ENCODE measurements at places on chromosomes 5 and 9.
A peak's percentile ranks its signal among the peaks of the same experiment; 100 is the strongest.

DNA sequence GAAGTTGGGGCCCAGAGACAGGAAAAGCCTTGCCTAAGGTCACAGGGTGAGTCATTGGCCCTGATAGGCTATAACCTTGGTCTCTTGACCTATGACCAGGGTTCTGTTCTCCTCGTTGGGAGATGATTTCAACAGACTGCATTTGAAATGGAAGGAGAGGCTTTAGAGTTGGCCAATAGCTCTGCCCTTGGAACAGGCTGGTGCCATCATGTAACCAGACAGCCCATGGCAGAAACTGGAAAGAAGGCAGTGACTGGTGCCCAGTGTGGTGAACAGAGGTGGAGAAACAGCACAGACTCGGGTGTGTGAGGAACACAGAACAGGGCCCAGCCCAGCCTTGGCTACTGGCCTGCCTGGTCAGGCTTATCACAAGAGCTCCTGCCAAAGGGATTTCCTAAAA lies 109.8 kb upstream of the SLC25A48 start:
- DNase-seq: no peak

DNA sequence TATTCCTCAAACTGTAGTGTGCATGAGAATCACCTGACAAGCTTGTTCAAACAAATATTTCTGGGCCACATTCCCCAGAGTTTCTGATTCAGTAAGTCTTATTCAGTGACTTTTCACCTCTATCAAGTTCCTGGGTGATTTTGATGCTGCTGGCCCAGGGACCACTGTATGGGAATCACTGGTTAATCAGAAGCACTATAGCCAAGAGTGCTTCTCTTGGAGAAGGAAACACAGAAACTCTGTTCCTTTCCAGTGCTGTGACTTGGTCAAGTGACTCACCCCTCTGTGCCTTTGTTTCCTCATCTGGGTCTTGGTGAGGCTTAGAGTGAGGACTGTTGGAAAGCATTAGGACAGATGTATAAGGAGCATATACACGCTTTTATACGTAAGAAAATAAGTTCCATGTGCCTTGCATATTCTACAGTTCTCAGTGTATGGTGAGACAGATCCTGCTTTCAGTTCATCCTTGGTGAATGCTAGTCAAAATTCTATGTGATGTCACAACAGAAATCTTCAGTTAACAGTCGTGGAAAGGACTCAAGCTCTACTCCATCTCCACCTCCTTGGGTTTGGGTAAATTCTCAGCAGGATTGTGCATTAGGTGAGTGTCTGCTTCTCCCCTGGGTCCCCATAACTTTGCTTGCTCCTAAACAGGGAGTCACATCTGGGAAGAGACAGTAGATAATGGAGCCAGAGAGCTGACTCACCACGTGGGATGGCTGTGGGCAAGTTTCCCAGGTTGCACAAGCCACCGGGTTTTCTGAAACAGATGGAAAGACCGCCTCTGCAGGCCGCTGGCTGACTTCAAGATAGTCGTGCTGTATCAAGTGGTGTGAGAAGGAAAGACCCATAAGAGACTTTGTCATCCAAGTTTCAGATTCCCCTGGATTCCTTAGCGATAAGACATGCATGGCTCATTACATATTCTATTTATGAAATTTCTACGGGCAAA lies 117.0 kb downstream of the NXNL2 start:
- no peak for DNase-seq

DNA sequence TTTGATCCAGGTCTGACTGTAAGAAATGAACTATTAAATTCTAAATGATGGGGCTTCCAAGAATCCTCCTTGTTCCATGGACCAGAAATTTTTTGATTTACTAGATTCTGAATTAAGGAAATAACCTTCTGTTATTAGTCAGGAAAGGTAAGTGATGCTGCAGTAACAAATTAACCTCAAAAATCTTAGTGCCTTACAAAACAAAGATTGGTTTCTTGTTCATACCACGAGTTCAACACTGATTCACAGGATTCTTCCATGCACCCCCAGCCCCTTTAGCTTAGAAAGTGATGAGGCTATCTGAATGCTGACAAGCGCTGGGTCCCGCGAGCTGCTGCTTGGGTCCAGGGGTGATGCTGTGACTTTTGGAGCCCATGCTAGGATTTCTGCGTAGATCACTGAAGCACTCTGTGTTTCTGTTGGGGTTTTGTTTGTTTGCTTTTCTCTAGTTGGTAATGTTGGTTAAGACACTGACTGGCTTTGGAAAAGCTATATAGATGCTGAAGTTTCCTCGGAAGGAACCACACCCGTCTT lies 52.3 kb downstream of the COL15A1 start:
- DNase-seq: no peak

DNA sequence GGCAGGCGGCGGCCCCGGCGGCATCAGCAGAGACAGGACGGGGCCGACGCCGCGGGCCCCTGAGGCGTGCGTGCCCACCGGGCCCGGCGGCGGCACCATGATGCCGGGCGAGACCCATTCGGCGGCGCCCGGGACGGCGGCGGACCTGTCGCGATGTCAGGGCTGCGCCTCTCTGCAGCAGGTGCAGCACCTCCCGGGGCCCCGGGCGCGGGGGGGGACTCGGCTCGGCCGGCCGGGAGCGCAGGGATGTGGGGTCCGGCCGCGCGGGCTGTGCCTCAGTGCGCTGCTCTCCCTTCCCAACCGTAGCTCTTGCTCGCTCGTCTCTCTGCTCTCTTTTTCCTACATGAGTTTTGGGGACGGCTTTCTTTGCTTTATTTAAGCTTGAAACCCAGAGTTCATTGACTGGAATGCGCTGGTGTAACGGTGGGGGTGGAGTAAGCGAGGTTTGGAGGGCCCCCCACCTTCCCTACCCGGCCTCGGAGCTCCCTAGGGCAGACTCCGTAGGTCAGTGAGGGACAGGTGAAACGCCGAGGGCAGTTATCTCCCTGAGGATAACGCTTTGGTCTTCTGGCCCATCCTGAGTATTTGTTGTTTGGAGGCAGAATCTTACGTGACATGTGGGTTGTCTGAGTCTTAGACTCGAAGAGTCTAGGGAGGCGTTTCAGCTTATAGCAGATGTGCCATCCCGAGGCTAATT lies 490 bp downstream of the ICE1 start:
- no peak for DNase-seq

DNA sequence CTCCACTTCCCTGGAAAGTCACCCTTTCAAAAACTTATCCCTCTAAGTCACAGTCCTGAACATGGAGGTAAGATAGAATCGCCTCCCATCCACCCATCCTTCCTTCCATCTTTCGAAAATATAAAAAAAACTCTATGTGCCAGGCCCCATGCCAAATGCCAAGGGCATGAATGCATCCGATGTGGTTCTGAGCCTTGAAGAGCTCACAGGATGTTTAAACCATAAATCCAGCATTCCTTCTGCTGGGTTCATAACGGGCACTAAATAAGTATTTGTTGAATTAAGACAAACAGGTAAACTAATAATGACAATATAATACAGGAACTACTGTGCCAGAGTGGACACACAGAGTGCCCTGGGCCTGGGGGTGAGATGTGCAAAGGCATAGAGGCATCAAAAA lies 147.3 kb downstream of the TTLL11 start:
- no peak for DNase-seq

DNA sequence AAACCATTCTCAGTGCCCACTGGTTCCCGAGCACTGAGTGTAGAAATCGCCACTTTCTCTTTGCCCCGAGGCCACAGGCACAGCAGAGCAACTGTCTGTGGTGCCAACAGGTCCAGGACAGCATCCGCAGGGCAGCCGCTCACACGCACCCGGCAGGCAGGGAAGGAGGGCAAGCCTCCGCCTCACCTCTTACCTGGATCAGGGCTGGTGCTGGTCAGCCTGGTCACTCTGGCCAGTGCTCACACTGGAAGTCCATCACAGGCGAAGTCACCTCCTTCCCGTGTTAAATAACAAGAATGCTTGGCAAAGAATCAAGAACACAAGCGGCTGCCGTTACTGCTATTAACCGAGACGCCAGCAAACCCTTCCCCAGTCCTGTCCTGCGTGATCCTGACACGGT lies 13.7 kb downstream of the DIPK1B start:
- no peak for DNase-seq

DNA sequence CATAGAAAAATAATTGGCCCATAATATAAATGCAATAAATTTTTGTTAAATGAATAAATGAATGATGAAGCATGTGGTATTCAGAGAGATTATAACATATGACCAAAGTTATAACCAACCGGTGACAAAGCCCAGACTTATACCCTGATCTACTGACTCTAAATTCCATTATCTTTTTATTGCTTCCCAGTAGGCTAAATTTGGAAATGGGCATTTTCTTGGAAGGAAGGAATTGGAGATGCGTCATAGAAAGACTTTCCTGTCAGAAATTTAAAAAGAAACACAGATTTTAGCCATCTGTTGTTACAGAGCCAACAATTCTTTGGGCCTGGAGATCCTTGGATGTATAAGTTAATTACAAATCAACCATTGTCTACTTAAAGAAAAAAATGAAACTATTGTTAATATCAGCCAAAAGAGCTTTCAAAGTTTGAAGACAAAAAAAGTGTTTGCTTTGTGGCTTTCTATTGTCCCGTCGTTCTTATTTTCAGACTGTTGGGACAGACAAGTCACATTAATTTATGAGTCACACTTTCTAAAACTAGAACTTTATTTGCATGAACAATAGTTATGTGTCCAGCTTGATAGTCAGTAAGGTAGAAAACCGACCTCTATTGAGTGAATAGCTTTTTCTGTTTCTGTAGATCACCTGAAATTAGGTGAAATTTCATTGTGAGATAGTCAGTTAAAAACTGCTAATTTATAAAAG lies 428.7 kb downstream of the GABRG2 start:
- no peak for DNase-seq

- no peak for DNase-seq
Measured at GRCh38 chr9:136592666-136593065, 46.8 kb upstream of the NOTCH1 start.

DNA sequence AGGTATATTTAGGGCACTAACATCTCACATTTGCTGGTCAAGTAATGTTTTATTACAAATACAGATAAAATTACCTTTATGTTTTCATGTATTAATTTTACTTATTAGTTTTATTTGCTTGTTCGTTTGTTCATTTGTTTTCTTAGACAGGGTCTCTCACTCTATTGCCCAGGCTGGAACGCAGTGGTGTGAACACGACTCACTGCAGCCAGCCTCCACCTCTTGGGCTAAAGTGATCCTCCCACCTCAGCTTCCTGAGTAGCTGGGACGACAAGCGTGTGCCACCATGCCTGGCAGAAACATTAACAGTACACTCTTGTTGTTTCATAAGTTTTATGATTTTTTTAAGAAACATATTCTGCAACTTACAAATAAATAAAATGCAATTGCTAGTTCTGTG lies 123.2 kb downstream of the ZNF608 start:
- no peak for DNase-seq

DNA sequence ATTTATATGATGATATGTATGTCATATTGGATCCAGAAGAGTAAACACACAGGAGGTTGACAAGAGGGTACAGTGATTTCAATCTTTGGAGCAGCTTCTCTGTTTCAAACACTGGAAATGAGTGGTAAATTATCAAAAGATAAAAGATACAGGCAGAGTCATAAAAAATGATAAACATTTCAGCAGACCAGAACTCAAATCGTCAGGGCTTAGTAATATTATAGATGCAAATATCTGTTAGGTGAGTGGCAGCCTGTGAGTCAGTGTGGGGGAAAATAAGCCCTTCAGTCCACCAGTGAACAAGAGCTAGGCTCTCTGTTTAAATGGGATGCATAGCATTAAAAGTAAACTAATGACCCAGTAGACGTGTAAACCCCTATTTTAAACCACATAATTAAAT lies 1378.1 kb downstream of the EFNA5 start:
- no peak for DNase-seq

GRCh38 chr9:89388084-89388867 lies 70.0 kb downstream of the SECISBP2 start:
- DNase-seq: no peak

DNA sequence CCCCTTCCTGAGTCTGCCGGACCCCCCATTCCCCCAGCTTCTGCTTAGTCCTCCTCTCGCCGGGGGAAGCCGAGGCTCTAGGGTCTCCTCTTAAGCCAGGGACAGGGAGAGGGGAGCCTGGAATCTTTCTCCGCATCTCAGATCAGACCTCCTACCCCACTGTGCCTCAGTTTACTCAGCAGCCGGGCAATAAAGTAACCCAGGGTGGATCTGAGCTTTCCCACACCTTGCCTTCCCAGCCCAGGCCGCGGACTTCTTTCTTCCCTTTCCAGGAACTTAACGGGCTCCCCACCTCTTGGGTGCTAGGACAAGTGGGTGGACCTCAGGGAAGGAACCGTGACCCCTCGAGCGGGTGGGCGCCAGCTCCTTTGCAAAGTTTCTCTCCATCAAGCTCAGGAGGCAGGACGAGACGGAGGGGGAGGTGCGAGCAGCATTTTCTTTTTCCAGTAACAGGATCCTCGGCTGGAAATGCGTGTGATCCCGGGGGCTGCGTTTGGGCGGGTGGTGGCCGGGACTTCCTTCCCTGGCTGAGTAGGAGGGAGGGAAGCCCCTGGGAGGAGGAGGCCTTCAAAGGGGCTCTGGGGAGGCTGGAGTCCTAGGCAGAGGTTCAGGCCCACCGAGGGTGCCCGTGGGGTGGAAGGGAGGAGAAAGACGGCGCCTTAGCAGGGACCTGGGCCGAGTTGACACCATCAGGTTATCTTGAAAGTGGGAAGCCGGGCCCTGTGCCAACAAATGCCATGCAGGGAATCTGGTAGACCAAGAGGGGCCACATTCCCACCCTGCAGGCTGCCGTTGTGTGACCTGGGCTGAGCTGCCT lies 795 bp downstream of the DAB2IP start:
- peak; percentile 60 for DNase-seq

GRCh38 chr9:72486594-72486955 lies 34.8 kb upstream of the TMC1 start:
- no peak for DNase-seq

GRCh38 chr9:130453487-130453886 lies 8.7 kb downstream of the ASS1 start:
- peak; percentile 74 for DNase-seq

GRCh38 chr9:8224381-8224801 lies 424.8 kb upstream of the DMAC1 start:
- DNase-seq: peak; percentile 23
